ENCODE measurements at places on chromosomes 3 and 15.

DNA sequence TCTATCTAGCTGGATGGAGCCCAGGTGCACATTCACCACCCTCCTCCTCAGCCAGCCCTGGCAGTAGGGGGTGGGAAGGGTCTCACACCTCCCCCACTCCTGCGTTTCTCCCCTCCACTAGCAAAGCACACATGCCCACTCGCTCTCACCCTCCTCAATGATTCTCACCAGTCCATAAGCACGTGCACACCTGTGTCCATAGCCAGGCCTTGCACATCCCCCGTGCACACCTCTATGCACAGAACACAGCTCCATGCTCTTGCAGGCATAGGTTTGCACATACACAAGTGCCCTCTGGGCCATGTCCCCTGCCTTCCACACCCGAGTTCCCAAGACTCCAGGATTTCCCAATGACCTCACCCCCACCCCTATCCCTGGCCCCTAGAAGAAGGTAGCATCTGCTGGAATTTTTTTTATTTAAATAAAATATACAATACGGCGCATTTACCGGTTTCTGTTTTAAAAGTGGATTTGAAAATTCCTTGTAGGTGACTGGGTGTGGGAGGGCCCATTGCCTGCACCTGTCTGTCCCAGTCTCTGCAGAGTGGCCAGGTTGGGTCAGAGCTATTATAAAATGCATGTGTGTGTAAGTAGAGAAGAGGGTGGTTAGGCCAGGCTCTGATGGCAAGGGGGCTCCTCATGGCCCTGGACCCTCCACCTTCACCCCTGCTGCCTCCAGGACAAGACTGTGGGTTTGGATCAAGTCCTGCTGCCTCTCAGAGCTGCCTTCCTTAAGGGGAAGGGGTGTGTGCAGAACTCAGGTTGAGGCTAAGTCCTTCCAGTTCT is 49.1 kb downstream of the HCN4 start:
- DNase-seq = no peak

- no peak for DNase-seq
Measured at GRCh38 chr3:17911986-17912760, 169.7 kb upstream of the TBC1D5 start.

DNA sequence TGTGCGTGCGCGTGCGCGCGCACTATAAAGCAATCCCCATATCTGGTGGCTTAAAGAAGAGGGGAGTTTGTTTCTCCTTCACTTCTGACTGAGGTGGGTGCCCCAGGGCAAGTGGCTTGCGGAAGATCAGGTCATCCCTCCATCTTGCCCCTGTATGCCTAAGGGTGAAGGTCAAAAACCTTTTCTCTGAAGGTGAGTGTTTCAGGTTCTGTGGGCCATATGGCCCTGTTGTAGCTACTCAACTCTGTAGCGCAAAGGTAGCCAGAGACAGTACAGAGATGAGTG is 5.5 kb downstream of the ABTB1 start:
- no peak for DNase-seq

GRCh38 chr15:57138349-57138788 is 219.9 kb downstream of the TCF12 start:
- no peak for DNase-seq

GRCh38 chr3:181549266-181549665 is 162.5 kb upstream of the SOX2 start:
- no peak for DNase-seq

GRCh38 chr15:89299896-89300295 is 34.7 kb downstream of the POLG start:
- peak; percentile 23 for DNase-seq

GRCh38 chr3:64551697-64552096 is 136.1 kb downstream of the ADAMTS9 start:
- DNase-seq = no peak

DNA sequence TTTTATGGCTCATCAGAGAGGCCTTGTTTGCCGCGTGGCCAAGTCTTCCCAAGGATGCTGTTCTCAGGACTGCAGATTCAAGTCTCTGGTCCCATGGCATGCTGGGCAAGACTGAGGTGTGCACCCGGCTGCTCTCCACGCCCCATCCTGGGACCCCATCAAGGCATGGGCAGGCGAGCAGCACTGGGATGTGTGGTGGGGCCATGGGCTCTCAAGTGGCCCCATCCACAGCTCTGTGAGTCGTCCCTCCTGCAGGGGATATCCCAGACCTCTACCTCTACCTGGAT is 13.1 kb upstream of the GP9 start:
- no peak for DNase-seq

GRCh38 chr3:8279476-8279875 is 222.1 kb upstream of the LMCD1 start:
- DNase-seq = no peak

DNA sequence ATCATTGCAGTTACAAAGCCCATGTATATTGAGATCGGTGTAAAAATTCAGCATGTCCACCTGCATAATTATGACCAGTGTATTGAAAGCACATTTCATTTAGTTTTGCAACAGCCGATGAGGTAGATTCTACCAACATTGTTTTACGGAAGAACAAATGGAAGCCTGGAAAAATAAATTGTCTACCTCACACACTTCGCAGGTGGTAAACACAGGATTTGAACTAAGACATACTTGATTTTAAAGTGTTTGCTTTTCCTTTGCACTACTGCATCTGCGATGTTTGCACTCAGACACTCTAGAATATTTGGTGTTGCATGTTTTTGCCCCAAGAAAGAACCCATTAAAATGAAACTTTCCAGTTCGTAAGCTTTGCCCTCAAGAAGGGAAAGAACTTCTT is 148.4 kb downstream of the PGPEP1L start:
- no peak for DNase-seq

DNA sequence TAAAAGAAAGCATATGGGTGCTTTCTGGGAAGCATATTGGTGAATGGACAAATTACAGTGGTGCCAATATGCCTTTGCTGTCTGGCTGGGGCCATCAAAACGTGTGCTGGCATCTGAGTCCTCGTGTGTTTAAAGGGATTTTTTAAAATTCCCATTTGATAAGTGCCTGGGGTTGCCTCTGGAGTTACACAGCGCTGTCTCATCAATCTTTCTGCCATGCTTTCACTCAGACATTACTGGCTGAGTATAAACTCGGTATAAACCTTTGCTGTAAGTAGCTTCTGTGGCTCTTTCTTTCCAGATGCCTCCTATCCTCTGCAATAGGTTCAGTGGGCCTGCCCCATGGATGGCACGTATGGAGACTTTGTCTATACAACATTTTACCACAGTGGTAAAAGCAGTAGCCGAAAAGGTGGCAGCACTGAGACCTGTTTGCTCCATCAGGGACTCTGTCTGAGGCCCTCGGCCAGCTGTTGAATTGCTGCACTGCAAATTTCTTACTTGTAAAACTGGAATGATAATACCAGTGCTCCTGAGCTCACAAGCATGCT is 195.5 kb downstream of the LPP start:
- DNase-seq = no peak

DNA sequence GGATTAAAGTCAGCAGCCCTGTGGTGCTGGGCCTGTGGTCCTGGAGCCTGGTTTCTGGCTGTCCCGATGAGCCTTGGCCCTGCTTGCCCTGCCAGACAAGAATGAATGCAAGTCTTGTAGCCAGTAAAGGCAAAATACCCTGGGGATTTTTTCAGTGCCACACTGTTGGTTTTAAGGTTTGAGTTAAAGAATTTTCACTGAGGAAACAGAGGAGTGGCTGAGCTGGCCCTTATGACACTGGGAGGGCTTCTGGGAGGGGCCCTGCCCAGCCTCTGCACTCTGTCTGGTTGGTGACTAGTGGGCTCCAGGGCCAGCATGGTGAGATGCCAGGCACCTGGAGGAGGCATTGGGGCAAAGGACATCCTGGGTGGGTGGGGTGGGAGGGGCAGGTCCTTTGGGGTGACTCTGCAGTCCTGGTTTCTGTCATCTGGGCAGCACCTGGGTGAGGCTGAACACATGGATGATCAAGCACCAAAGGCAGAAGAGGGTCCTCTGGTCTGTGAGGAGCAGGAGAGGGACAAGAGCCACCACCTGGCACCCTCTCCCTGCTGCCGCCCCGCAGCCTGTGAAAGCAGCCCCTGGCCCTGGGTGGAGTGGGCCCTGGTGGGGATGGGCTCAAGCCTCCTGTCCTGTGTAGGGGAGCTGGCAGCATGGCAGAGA is 12.5 kb upstream of the PLA2G4E start:
- no peak for DNase-seq

GRCh38 chr3:111662907-111663306 is 67.8 kb upstream of the ZBED2 start:
- no peak for DNase-seq

- DNase-seq = no peak
Measured at GRCh38 chr3:161531930-161532329, 35.3 kb downstream of the OTOL1 start.

DNA sequence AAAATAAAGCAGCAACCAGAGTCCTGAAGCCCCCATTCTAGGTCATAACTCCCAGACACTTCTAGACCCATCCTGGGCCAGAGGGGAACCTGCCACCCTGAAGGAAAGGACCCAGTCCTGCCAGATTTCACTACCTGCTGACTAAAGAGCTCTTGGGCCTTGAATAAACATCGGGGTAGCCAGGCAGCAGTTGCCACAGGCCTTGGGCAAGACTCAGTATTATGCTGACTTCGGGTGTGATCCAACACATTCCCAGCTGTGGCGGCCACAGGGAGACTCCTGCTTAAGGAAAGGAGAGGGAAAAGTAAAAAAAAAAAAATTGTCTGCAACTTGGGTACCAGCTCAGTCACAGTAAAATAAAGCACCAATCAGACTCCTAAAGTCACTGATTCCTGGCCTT is 23.8 kb downstream of the NEDD4 start:
- DNase-seq = no peak

DNA sequence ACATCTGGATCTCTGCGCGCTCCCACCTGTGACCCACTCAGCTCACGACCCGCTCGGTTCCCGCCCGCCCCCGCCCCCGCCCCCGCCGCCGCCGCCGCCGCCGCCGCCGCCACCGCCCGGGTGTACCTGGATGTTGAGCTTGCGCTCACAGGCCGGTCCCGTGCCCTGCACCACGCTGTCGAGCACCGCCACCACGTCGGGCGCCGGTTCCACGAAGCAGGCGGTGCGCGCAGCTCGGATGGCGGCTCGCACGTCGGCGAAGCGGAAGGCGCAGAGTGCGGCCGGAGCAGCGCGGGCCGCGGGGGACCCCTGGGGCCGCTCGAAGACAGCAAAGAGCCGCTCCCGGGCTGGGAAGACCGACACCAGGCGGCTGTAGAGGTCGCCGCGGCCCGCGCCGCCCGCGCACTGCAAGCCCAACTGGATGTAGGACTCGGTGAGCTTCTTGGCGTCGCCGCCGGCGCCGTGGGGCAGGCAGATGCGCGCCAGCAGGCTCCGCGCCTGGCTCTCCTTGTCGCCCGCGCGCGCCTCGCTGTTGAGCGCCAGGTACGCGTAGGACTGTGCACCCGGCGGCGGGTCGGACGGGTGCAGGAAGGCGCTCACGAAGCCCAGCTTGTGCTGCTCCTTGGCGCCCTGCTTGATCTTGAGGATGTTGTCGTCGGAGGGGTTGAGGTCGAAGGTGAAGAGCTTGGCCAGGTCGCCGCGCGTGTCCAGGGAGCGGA is 1.1 kb downstream of the PLXND1 start:
- no peak for DNase-seq

GRCh38 chr15:74937272-74937589 is 642 bp downstream of the COX5A start:
- no peak for DNase-seq

DNA sequence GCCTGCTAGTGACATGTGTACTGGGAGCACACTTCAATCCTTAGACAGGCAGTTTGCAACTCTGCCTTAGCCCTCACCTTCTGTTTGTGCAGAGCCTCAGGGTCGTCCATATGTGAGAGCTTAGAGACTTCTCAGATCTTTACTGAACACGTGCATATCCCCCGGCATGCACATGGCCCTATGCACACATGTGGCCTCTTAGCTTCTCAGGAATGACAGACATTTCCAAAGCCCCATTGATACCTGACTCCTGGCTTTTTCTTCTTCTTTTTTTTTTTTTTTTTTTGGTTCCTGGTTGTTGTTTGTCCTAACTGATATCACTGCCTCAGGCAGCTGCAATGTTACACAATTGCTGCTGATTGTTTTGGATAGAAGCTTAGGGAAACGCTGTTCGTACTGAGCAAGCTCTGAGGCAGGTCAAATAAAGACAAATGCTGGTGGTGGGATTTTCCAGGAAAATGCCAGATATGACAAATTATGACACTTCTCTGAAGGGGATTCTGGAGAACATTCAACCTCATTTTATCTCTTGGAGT is 107.2 kb upstream of the RGMA start:
- no peak for DNase-seq

Measured in AG04449 (cell line).